ENCODE measurements at places on chromosomes 1 and 21.

DNA sequence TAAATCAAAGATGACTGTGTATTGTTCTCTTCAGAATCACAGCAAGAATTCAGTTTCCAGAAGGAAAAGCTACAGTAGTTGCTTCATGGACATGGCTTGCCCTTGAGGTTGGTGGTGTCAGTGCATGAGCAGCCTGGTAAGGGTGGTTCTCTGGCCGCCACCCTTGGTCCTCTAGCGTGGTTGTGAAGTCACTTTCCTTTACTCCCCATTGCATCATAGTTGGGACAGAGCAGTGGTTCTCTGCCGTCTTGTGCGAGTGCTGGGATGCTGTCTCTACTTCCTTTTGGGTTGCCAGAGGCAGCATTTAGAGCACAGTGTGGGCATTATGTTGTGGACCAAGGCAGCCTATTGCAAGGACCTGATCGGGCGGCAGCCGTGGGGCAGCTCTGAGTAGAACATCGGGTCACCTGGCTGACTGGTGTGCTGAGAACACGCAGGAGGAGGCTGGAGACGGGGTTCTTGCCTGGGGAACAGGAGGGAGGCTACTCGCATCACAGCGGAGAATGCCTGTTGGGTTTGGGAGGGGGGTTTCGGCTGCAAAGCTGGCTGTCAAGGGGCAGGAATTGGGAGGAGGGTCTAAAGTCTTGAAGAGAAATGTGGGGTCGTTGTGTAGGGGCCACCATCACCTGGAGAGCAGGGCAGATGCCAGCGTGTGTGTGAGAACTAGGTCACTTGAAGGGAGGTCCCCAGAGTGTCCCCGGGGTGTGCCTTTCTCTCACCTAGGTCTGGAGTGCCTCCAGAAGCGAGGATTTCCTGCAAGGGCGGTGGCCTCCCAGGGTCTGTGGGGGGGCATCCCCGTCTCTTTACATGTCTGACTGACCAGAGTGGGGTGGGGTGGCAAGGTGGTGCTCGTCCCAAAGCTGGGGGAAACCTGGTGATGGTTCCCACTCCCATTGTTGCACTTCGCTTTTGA lies 6.3 kb downstream of the ARF1 start:
- no peak for DNase-seq

- DNase-seq, result no peak
These were observed 84.1 kb downstream of the PLPPR5 start for GRCh38 chr1:98920441-98921110.

DNA sequence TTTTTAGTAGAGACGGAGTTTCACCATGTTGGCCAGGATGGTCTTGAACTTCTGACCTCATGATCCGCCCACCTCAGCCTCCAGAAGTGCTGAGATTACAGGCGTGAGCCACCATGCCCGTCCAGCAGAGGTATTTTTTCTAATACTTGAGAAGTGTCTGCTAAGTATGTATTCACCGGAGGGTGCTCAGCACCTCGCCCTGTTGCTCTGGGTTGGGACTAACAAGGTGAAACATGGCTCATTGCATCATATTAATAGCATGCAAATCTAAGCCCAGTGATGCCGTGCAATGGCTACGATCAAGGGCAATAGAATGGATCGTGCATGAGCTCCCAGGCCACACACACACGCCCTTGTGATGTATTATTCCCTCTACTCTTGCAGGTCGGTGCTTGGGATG lies 68.7 kb downstream of the PDE9A start:
- no peak for DNase-seq

GRCh38 chr1:39720094-39720999 lies 18.3 kb upstream of the PPIE start:
- no peak for DNase-seq

- no peak for DNase-seq
These were observed 66.2 kb downstream of the SUSD4 start for GRCh38 chr1:223297800-223298199.

DNA sequence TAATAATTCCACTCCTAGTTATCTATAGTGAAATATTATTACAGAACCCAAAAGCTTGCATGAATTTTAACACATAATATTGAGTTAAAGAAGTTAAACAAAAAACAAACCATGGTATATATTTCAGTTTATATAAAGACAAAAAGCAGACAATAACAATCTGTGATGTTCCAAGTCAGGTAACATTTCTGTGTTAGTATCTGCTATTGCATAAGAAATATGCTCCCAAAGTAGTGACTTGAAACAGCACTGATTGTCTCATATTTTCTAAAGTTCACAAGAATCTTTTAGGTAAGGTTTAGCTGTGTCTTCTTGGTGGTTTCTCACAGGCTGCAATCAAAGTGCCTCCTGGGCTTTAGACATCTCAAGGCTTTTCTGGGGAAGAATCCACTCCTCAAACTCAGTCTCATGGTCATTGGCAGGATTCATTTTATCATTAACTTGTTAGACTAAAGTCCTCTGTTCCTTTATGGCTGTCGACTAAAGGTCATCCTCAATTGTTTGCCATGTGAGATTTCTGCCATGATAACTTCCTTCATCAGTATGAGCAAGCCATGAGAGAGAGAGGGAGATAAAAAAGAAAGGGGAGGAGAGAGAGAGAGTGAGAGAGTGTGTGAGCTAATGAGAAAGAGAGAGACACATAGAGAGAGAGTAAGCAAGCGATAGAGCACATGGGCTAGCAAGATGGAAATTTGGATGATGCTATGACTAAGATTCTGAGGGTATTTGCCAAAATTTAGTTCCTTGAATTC lies 19.9 kb downstream of the GBP1 start:
- DNase-seq, result no peak

- DNase-seq, result no peak
These were observed 5.3 kb downstream of the P3H1 start for GRCh38 chr1:42761567-42761966.

DNA sequence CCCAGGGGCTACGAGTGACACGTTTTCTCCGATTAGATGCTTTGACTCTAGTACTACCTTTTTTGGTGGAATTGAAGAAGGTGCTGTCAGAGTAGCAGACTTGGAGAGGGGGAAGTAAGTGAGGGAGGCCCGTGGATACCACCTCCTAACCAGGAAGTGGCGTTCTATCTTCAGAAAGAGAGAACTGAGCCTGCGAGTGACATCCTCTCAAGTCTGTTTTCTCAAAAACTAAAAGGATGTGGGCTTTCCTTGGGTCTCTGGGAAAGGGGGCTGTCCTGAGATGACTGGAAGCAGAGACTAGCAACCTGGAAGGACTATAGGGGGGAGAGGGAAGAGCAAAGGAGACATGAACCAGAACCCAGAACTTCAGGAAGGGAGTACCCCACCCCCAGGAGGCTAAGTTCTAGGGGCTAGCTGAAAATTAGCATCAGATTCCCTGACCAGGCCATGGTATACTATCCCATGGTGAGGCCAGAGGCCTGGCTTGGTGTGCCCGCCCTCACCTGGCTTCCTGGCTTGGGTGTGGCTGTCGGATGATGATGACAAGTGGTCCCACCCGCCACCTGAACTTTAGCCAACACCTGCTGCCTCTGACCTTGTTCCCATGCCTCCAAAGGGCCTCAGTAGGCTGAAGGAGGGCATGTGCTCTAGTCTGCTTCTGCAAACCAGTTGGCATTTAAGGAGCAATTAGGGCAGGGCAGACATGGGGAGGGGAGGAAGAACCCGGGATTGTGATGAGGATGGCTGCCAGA lies 49.1 kb downstream of the ATP2B4 start:
- no peak for DNase-seq

GRCh38 chr21:36254106-36254941 lies 65.7 kb upstream of the MORC3 start:
- no peak for DNase-seq

DNA sequence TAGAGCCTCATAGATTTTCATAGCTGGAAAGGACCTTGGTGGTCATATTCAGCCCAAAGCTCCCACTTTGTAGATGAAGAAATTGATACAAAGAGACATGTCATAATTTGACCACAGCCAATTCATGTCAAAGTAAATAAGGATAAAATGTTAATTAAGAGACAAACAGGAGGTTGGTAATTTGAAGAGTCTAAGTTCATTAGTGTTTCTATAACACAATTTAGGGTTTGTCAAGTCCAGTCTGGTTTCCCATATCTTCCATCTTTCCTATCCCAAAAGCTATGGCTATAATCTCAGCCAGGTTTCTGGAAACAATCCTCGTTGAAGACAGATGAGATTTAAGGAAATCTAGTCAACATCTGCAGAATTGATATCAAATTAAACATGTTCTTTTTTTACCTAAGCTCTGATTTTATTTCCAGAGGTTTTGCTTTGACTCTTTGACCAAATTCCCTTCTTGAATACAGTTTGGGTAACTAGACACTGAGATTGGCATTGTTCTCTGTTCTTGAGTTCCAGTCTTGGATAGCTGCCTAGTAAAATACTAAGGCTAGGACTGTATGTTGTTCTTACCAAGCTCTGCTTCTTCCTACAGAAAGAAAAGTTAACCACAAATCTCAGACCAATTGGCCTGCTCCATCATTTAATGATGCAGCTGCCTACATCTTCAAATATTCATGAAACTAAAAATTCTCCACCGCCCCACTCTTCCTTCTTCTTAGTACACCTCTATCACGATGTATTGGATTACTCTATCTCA lies 62.0 kb downstream of the SLC44A5 start:
- DNase-seq, result no peak

GRCh38 chr1:54254055-54254454 lies 54.1 kb downstream of the MRPL37 start:
- no peak for DNase-seq

DNA sequence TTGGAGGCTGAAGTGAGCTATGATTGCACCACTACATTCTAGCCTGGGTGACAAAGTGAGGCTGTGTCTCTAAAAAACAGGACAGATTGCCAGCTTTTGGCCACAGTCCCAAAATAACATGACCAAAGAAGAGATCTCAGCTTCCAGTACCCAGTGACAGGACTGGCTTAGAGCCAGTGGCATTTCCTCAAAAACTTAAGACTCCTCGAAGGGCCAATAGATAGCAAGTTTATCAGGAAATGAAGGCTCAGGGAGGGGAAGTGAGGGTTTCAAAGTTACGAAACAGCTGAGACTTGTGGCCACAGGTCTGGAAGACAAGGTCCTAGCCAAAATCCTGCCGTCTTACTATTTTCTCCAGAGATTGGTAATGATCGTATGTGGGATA lies 6.3 kb upstream of the TMEM39B start:
- no peak for DNase-seq

DNA sequence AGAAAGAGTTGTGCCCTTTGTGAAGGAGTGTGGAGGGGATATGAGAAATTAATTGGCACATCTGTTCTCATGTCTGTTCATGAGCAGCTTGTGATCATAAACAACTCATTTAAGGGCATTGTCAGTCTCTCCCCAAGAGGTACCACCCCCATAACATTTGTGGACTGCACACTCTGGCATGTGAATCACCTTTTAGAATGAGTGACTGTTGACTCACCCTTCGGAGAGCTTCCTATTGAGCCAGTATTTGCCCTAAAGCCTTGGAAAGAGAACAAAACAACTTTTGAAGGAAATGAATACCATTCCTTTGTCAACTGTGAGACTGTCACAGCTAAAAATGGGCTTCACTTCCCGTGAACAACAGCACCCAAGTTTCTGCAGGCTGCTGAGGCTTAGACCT lies 27.5 kb upstream of the MYSM1 start:
- DNase-seq, result no peak

GRCh38 chr1:940107-941014 lies 16.6 kb downstream of the SAMD11 start:
- peak; percentile 28 for DNase-seq

- DNase-seq, result no peak
These were observed 69.0 kb upstream of the DIRAS3 start for GRCh38 chr1:68119445-68119844.

DNA sequence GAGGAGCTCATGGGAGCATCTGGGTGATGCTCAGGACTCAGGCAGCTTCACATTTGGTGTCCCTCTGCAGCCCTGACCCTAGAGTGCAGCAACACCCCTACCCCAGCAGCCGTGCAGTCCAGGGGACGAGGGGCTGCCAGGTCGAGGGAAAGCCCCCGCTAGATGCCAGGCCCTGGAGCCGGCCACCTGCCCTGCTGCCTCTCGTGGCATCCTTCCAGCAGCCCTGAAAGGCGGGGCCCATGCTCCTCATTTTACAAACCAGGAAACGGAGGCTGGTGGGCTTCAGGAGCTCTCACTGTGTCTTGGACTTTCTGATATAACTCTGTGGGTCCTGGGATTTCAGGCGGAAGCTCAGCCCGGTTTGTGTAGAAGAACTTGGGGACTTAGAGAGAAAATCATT lies 120.5 kb upstream of the WNT4 start:
- DNase-seq, result no peak

- no peak for DNase-seq
These were observed 2.4 kb upstream of the USP33 start for GRCh38 chr1:77762072-77762476.

DNA sequence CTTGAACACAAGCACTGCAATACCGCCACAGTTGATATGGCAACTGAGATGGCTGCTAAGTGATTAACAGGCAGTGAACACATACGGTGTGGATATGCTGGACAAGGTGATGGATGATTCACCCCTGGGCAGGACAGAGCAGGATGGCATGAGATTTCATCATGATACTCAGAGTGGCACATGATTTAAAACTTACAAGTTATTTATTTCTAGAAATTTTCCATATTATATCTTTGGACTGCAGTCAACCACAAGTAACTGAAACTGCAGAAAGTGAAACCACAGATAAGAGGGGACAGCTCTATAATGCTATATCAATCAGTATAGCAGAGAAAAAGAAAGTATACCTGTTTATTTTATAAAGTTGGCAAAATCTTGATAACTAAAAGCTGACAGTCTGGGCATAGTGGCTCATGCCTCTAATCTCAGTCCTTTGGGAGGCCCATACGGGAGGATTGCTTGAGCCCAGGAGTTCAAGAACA lies 47.9 kb downstream of the PHACTR4 start:
- peak; percentile 10 for DNase-seq

DNA sequence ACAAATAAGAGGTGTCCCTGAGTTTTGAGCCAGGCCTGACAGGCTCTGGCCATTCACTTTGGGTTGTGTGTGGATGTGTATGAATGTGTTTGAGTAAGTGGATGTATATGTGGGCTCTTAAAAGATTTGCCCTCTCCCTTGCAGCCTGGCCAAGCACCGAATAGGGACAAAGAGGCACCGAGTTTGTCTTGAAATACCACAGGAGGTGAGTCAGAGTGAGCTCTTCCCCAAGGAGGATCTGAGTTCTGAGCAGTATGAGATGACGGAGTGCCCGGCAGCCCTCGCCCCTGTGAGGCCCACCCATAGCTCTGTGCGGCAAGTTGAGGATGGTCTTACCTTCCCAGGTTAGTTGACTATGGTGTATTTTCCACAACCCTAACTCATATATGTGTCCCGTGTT lies 19.0 kb downstream of the KDM4A start:
- DNase-seq, result no peak

DNA sequence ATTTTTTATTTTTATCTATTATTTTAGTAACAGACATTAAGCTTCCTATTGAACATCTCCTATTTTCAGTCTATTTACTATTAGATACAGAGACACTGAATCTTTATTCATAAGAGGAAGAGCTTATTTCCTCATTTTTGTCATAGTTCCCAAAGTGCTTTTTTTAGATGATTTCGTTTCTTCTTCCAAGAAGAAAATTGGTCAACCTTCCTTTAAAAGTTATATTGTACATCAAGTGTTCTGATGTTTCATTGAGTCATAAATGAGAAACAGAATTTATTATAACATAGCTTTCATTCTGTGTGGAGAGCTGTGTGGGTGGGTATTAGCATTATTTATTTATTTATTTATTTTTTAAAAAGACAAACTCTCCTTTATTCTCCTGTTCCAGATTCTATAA lies 50.6 kb upstream of the BACH1 start:
- no peak for DNase-seq

- DNase-seq, result no peak
These were observed 35.0 kb downstream of the COL18A1 start for GRCh38 chr21:45439901-45440461.

Data from activated naive CD4-positive, alpha-beta T cell treated with Interleukin-2 at 50 U/mL for 16 hours (primary cell).